ENCODE measurements at places on chromosomes 5 and 9.

DNA sequence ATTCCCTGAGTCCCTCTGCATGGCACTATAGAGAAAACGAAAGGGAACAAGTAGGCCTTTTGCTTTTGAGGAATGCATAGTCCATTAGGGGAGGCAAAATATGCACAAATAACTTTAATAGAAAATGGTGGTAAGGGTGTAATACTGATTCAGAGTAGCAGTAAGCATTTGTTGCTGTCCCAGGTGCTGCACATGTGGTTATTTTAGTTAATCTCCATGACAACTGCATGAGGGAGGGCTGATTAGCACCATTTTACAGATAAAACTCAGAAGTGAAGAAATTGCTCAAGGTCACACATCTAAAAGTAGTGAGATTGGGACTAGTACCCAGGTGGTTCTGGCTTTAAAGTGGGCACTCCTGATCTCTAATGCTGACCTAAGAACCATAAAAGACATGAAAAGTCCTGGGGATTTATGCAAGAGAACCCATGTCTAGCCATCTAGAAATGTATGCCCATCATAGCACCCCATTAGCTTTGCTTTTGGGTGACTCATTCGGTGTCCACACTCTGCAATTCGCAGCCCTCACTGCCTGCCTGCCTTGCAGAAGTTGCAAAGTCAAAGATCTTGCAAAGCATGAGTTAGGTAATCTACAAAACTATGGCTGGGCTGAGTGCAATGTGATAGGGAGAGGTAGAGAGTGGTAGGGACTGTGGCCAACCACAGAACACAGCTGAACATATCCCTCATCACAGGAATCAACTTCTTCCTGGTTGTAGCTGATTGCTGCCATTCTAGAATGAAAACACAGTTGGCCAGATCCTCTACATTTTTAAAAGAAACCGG lies 195.2 kb downstream of the PTTG1 start:
- no peak overlapping the region for H3K4me3 ChIP-seq
- DNase-seq: no peak
- no peaks in the 10 kb centered on the region for H3K4me1 ChIP-seq
- no peaks in the 10 kb centered on the region for H3K36me3 ChIP-seq
- no peak overlapping the region for H3K27ac ChIP-seq
- H3K27me3 ChIP-seq: no peaks in the 10 kb centered on the region

DNA sequence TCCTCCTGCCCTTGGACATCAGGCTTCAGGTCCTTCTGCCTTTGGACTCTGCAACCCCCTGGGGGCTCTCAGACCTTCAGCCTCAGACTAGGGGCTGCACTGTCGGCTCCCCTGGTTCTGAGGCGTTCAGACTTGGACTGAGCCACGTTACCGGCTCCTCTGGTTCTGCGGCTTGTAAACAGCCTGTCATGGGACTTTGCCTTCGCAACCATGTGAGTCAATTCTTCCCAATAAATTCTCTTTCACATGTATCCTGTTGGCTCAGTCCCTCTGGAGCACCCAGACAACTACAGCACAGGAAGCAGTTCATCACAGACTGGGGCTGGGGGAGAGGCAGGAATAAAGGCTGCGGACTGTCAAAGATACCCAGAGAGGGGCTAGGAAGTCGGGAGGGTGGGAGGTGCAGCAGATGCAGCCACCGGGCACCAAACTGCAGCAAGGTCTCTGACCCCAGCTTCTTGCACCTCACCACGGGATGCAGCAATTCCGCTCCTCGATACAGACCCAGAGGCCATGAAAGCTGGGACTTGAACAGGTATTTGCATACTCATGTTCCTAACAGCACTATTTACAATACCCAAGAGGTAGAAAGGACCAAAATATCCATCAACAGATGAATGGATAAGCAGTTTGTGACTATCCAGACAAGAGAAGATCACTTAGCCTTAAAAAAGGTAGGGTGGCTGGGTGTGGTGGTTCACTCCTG lies 100.8 kb downstream of the COL23A1 start:
- no peaks in the 10 kb centered on the region for H3K36me3 ChIP-seq
- H3K27me3 ChIP-seq: peaks cover 3% of the 10 kb centered on the region
- no peak overlapping the region for H3K27ac ChIP-seq
- no peak overlapping the region for H3K4me3 ChIP-seq

DNA sequence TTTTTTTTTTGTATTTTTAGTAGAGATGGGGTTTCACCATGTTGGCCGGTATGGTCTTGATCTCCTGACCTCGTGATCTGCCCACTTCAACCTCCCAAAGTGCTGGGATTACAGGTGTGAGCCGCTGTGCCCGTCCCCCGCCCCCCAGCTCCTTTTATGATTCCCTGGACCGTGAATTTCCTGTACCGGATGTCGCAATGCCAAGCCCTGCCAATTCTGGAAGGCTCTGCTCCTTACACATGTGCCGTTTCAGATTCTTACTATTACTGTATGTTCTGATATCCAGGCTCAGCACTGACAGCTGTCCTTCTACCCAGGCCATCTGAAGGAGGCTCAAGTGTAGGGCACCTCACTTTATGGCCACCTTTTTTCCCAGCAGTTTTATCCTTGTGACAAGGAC lies 100.1 kb downstream of the PLCXD3 start:
- H3K36me3 ChIP-seq: no peaks in the 10 kb centered on the region
- H3K27me3 ChIP-seq: no peaks in the 10 kb centered on the region
- H3K4me3 ChIP-seq: no peak overlapping the region
- H3K27ac ChIP-seq: no peak overlapping the region

DNA sequence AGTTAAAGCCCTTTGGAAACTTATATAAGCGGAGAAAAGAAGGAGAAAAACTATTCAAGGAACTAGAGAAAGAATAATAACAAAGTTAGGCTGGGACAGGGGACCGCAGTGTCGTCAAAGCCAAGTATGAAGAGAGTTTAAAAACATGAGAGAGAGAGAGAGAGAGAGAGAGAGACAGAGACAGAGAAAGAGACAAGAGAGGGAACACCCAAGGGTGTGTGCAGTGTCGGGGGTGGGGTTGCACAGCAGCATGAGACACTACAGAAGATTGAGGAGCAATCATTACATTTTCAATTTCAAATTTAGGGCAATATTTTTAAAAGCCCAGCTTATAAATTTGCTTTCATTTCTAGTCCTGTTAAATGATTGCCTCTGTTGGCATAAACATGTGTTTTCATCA lies 74.3 kb downstream of the NNT start:
- no peak overlapping the region for H3K4me3 ChIP-seq
- H3K27me3 ChIP-seq: no peaks in the 10 kb centered on the region
- peaks cover 16% of the 10 kb centered on the region for H3K36me3 ChIP-seq
- H3K4me1 ChIP-seq: no peaks in the 10 kb centered on the region
- no peak for DNase-seq

GRCh38 chr5:15992918-15993317 lies 186.7 kb downstream of the MARCHF11 start:
- no peaks in the 10 kb centered on the region for H3K4me1 ChIP-seq
- no peak overlapping the region for H3K27ac ChIP-seq
- H3K36me3 ChIP-seq: no peaks in the 10 kb centered on the region
- no peaks in the 10 kb centered on the region for H3K27me3 ChIP-seq
- no peak overlapping the region for H3K4me3 ChIP-seq
- DNase-seq: no peak

GRCh38 chr5:171055875-171056454 lies 194.1 kb downstream of the RANBP17 start:
- no peaks in the 10 kb centered on the region for H3K36me3 ChIP-seq
- peak; percentile 1 for DNase-seq
- H3K4me1 ChIP-seq: no peaks in the 10 kb centered on the region
- no peaks in the 10 kb centered on the region for H3K27me3 ChIP-seq
- no peak overlapping the region for H3K27ac ChIP-seq
- H3K4me3 ChIP-seq: no peak overlapping the region

DNA sequence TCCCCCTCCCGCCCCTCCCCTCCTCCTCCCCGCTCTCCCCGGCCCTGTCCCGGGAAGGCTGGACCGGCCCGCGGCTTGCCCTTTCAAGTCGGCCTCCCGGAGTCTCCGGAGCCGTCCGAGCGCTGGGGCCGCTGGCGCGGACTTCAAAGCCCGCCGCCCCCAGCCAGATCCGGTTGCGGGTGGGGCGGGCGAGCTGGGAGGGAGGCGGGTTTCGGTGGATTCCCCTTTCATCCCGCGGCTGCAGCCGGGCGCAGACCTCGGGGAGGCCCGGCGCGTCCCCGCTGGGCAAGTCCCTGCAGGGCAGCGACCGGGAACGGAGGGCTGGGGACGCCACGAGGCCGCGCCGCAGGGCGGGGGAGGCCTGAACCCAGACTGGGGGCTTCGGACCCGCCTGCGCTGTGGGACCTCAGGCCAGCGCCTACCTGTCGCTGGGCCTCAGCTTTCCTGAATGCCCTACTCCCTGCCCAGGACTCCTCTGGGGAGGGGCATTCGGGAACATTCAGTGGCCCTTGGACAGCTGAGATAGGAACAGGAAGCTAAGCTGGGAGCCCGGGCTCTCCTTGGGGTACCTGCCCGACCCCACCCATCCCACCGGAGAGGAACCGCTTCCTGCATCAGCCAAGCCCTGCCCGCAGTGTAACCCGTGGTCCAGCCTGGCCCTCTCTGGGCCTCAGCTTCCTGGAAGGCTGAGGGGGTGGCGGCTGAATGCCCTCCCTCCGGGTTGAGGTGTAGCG lies 23.4 kb downstream of the C9orf50 start:
- H3K36me3 ChIP-seq: no peaks in the 10 kb centered on the region
- H3K4me3 ChIP-seq: peak overlapping the region; percentile 23
- peaks cover 14% of the 10 kb centered on the region for H3K4me1 ChIP-seq
- no peak overlapping the region for H3K27ac ChIP-seq

DNA sequence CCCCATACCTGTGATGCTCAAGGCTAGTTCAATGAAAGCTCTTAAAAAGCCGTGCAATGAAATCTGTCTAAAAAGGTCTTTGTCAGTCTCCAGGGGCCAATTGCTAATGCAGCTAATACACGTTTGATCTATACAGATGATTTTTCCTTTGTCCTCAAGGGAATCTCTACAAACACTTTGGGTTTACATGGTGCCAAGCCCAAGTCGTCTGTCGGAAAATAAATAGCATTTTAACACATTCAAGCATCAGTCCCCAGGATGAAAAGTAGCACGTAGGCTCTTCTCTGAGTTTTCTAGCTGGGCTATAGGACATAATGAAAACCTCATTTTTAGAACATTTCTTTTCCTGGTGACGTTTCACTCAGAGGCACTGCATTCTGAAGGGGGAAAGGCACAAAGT lies 477.4 kb upstream of the WWC1 start:
- H3K4me3 ChIP-seq: no peak overlapping the region
- H3K27me3 ChIP-seq: no peaks in the 10 kb centered on the region
- DNase-seq: no peak
- H3K4me1 ChIP-seq: no peaks in the 10 kb centered on the region
- no peaks in the 10 kb centered on the region for H3K36me3 ChIP-seq

GRCh38 chr9:133951265-133951664 lies 40.9 kb downstream of the VAV2 start:
- no peak overlapping the region for H3K4me3 ChIP-seq
- no peak for DNase-seq
- no peaks in the 10 kb centered on the region for H3K27me3 ChIP-seq
- no peak overlapping the region for H3K27ac ChIP-seq
- peaks cover 16% of the 10 kb centered on the region for H3K36me3 ChIP-seq

- no peak overlapping the region for H3K27ac ChIP-seq
- H3K36me3 ChIP-seq: no peaks in the 10 kb centered on the region
- no peaks in the 10 kb centered on the region for H3K27me3 ChIP-seq
- no peak overlapping the region for H3K4me3 ChIP-seq
Observed at GRCh38 chr9:108270561-108270960, 585.2 kb downstream of the ACTL7B start.

GRCh38 chr5:41925555-41925951 lies 472 bp downstream of the FBXO4 start:
- peaks cover 8% of the 10 kb centered on the region for H3K36me3 ChIP-seq
- H3K4me1 ChIP-seq: peaks cover 17% of the 10 kb centered on the region
- DNase-seq: no peak
- H3K27ac ChIP-seq: peak overlapping the region; percentile 98
- H3K27me3 ChIP-seq: no peaks in the 10 kb centered on the region
- H3K4me3 ChIP-seq: peak overlapping the region; percentile 77

DNA sequence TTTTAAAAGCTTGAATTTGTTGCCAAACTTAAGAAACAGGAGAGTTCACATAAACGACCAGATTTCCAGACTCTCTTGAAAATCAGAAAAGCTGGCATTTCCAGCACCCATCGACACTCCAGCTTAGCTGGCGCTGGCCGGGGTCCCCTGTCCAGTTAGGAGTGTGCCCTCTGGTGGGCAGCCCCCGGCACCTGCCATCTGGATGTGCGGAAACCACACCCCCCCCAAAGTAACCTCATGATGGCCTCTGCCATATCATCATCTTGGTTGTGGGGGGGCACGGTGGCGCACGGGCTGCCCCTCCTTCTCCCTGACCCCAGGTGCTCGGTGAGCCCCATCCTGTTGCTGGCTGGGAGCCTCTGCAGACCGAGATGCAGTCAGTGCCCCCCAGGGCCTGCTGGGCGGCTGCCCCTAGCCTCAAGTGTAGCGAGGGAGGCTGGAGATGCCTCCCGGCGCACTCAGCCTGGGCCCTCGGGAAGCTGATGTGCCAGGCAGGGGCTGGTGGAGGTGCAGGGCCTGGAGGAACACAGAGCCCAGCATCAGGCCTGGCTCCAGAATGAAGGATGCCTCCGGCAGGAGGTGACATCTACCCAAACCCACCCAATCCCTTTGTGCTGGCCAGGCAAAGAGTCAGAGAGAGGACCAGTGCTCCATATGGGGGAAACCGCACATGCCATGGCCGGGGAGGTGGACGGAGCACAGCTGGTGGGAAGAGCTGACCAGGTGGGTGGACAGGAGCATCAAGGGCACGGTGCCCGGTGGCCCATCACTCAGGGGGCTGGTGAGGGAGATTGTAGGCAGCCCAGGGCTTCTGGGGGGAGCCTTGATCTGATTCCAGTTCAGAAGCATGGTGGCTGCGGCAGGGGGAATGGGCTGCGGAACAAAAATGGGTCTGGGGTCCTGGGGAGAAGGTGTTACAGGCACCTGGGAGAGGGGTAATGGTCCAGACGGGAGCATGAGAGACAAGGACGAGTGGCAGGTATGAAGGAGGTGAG lies 70.6 kb downstream of the ADAMTS2 start:
- no peak overlapping the region for H3K27ac ChIP-seq
- no peaks in the 10 kb centered on the region for H3K4me1 ChIP-seq
- no peak overlapping the region for H3K4me3 ChIP-seq
- no peaks in the 10 kb centered on the region for H3K27me3 ChIP-seq
- DNase-seq: no peak
- no peaks in the 10 kb centered on the region for H3K36me3 ChIP-seq

DNA sequence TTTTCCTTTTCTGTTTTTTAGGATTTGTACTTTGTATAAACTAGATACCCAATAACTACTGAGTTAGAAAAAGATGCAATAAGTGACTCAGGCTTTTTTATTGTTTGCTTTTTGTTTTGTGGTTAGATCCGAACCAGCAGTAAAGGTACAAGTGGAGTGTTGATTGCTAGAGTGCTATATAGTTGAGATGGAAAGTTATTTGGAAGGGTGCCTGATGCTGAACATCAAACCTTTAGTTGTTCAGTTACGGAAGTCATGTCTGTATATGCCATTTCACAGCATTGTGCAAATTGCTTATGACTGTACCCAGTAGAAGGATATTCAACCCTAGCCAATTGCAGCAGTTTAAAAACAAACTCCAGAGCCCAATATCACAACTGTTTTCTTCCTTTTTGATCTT lies 285.1 kb downstream of the MAT2B start:
- DNase-seq: no peak
- H3K4me1 ChIP-seq: no peaks in the 10 kb centered on the region
- no peak overlapping the region for H3K4me3 ChIP-seq
- H3K27me3 ChIP-seq: no peaks in the 10 kb centered on the region
- H3K27ac ChIP-seq: no peak overlapping the region
- no peaks in the 10 kb centered on the region for H3K36me3 ChIP-seq

GRCh38 chr5:125829349-125829748 lies 593.9 kb upstream of the GRAMD2B start:
- no peaks in the 10 kb centered on the region for H3K36me3 ChIP-seq
- H3K27me3 ChIP-seq: no peaks in the 10 kb centered on the region
- no peak overlapping the region for H3K4me3 ChIP-seq
- H3K4me1 ChIP-seq: peaks cover 5% of the 10 kb centered on the region
- DNase-seq: peak; percentile 61

Data from B cell (primary cell).